ENCODE measurements at places on chromosomes 12 and 14.

DNA sequence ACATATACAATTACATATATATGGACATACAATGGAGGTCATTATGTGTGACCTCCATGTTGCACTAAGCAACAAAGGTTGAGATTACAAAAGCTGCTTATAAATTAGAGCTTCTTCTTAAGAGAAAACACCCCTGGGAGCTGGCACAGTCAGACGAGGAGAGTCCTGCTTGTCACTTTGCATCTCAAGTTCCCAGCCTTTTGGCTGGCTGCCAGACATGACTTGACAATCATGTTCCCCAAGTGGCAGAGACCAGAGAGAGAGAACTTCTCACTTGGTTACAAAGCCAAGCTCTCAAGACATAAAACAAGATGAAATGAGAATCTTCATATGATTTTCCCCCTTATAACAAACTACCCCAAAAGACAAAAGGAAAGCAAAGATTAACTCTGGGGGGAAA is 8.5 kb upstream of the SYNJ2BP start:
- DNase-seq, result no peak

DNA sequence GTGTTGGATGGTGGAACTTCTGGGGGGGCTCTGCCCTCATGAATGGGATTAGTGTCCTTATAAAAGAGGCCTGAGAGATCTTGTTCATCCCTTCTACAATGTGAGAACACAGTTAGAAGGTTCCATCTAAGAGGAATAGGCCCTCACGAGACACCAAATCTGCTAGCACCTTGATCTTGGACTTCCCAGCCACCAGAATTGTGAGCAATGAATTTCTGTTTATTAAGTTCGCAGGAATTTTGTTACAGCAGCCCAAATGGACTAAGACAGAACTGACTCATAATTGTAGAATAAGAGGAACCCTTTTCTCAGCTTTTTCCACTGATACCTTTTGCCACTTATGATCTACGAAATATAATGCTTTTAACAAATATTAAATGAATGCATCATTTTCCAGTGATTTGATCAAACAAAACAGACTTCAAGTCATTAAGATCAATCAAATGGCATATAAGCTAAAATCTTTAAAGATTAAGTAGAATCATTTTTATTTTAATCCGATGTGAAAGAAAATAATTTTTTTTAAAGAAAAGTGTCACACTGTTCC is 68.2 kb downstream of the HECTD1 start:
- DNase-seq, result no peak

- no peak for DNase-seq
Observed at GRCh38 chr14:42687421-42687820, 1080.7 kb downstream of the LRFN5 start.

GRCh38 chr14:59870277-59871165 is at the start of gene RTN1:
TSS of gene RTN1 (minus strand) at chr14:59870776. CDS start at chr14:59870630, 146 bp downstream.
- no peak for DNase-seq

DNA sequence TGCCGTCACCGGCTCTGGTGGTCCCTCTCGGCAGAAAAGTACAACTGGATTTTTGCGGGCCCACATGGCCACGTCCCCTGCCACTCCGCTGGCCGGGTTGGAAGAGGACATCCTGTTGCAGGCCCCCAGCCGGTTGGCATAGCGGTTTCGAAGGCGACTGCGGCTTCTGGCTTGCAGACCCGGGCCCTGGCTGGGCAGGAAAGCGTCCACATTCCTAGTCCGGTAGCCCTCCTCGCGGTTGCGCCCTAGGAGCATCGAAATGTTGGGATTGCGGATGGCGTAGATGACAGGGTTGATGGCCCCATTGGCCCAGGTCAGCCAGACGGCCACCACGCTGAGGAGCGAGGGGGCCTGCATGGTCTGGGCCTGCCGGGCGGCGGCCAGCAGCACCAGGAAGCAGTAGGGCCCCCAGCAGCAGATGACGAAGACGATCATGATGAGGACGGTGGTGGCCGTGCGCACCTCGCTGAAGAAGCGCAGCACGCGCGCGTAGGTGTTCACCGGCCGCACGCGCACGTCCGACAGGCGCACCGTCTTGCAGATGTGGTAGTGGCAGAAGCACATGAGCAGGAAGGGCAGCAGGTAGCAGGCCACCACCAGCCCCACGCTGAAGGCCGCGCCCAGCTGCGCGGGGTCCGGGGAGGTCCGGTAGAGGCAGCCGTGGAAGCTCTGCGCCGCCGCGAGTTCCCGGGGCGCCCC is 1.2 kb downstream of the GPR135 start:
- DNase-seq, result no peak

- no peak for DNase-seq
Observed at GRCh38 chr14:94161058-94161457, 13.1 kb upstream of the PPP4R4 start.

DNA sequence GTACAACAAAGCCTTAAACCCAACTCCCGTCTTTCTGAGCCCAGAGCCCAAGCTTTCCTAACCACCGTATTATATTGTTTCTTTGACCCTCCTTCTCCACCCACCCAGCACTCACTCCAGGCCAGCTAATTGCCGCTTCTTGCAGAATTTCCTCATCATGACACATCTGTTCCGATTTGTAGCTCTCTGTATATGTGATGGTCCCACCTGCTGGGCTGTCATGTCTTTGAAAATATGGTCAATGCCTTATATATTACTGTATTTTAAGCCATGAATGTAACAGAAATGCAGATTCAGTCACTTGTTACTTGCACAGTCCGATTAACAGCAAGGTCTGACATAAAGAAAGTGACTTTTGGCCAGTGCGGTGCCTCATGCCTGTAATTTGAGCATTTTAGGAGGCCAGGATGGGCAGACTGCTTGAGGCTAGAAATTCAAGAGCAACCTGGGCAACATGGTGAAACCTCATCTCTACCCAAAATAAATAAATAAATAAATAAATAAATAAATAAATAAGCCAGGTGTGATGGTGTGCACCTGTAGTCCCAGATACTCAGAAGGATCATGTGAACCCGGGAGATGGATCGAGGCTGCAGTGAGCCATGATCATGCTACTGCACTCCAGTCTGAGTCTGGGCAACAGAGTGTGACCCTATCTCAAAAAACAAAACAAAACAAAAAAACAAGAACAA is 359.8 kb downstream of the ATP23 start:
- no peak for DNase-seq

- DNase-seq, result no peak
Observed at GRCh38 chr14:42130815-42131214, 524.1 kb downstream of the LRFN5 start.

DNA sequence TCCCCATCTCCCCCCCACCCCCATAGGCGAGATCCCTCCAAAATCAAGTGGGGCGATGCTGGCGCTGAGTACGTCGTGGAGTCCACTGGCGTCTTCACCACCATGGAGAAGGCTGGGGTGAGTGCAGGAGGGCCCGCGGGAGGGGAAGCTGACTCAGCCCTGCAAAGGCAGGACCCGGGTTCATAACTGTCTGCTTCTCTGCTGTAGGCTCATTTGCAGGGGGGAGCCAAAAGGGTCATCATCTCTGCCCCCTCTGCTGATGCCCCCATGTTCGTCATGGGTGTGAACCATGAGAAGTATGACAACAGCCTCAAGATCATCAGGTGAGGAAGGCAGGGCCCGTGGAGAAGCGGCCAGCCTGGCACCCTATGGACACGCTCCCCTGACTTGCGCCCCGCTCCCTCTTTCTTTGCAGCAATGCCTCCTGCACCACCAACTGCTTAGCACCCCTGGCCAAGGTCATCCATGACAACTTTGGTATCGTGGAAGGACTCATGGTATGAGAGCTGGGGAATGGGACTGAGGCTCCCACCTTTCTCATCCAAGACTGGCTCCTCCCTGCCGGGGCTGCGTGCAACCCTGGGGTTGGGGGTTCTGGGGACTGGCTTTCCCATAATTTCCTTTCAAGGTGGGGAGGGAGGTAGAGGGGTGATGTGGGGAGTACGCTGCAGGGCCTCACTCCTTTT is 2.7 kb downstream of the GAPDH start:
- DNase-seq, result no peak

DNA sequence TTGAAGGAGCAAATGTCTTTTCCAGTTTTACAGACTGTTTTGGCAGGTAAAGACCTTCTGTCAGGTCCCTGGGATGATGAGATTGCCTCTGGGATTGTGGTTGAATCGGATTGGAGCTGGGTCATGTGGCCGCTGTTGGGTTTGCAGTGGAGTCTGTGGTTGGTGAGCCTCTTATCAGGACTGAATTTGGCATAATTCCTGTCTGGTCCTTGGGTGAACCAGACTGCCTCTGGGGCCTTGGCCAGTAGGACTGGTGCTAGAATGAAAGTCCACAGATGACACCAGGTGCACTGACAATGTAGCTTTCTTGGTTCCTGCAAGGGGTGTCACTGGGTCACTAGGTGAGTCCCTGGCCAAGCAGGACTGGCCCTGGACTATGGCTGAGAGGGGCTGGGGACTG is 155.3 kb downstream of the TPH2 start:
- DNase-seq, result no peak

DNA sequence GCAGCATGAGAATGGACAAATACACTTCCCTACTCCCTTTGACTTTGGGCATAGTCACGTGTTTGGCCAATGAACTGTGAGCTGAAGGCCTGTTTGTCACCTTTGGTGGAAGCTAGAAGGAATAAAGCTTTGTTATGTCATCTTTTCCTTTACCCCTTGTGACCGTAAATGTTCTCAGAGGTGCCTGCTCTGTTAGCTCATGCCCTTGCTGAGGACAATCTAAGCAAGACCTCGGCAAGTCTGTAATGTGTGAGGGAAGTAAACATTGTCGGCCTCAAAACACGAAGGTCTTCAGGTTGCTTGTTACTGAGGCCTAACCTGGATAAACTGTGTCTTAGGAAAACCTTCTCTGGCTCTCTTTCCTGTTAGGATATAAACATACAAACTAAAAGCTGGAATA is 354.2 kb downstream of the TMEM132D start:
- DNase-seq, result no peak

- no peak for DNase-seq
Observed at GRCh38 chr12:118098911-118099671, 4.7 kb downstream of the VSIG10 start.

DNA sequence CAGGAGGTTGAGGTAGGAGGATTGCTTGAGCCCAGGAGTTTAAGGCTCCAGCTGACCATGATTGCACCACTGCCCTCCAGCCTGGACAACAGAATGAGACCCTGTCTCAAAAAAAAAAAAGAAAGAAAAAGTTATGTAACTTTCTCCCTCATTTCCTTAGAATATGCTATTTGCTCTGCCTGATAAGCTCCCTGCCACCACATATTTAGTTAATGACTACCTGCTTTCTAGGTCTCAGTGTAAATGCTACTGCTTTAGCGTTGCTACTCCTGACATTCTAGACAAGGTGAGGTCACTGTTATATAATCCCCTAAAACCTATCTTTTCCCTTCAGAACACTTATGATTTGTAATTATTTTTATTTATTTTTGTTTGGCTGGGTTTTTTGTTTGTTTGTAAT is 86.3 kb upstream of the AMN1 start:
- no peak for DNase-seq

- no peak for DNase-seq
Observed at GRCh38 chr12:12925388-12925787, 26.6 kb downstream of the GPRC5D start.

DNA sequence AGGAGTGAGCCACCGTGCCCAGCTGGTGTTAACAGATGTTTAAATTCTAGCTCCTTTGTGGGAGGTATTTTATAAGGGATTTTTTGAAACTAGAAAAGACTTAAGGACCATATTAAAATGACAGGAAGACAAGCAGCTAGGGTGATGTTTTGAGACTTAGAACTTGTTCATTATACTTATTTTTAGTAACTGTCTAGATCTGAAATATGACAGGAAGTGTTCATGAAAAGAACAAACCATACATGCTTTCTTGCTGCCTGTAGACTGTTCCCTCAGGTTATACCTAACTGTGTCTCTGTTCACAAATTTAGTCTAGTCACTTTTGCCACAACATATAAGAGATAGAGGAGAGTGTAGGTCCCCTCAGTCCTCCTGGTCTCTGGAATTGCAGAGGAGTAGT is 36.9 kb upstream of the KCNH3 start:
- DNase-seq, result no peak

DNA sequence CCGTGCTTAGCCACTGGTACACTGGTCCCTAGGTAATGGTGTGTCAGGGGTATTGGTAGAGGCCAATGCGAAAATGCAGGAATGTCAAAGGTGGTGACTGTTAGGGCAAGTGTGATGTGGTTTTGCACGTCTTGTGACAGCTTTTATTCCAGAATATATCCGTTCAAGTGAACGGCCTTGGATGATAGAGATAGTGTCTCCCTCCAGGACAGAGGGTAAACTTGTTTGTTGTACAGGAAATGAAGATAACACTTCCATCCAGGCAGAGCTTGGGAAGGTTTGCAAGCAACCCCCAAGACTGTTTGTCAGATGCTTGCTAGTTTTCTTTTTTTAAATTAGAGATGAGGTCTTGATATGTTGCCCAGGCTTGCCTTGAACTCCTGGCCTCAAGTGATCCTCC is 84.2 kb downstream of the DNAH10 start:
- DNase-seq, result no peak

DNA sequence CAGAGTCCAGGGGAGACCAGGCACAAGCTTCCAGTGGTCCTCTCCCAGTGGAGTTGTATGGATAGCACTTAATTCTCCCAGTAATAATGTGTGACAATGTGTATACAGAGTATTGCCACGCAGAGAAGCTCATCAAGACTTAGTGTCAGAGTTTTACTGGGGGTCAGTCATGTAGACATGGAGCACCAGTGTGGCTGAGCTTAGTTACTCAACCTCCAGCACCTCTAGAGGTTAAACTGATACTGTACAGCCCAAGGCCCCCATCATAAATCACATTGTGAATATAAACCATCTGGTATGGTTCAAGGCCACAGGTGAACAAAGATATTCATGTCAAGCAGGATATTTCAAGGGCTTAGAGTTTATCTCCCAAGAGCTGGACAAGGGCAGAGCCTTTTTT is 378.1 kb upstream of the TMPO start:
- no peak for DNase-seq

GRCh38 chr12:46368684-46369083 is 3.9 kb downstream of the SLC38A2 start:
- DNase-seq, result no peak

DNA sequence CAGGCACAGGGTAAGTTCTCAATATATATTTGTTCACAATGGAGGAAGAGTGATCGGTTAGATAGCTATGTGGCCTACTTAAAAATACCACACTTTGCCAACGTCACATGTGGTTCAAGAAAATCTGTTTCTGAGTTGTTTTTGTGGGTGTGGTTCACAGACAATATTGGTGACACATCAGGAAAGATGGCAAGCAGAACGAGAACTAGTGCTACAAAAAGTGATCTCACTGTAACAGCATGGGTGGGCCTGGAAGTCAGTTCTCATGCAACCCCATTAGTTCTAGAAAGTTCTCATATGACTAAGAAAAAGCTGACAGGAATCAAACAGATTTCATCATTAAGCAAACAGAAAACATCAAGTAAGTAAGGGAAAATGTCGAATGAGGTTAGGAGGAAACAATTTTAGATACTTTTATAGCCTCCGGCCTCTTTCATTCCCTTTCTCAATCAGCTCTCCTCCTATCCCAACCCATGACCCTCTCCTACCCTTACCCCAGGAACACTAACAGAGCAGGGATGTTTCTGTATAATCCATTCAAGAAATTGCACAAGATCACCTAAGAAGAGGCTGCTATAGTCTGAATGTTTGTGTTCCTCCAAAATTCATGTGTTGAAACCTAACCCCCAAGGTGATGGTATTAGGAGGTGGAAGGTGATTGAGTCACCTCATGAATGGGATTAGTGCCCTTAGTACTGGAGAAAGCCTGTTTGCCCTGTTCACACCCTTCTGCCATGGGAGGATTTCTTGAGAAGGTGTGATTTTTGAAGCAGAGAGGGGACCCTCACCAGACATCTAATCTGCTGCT is 15.5 kb upstream of the NTN4 start:
- DNase-seq, result no peak
